Stimulated activated CD4-positive, alpha-beta T cell treated with anti-CD3 and anti-CD28 coated beads, Interleukin-12 subunit alpha, Interleukin-12 subunit beta, amount 100 ng/mL, for 48 hours (primary cell): ENCODE measurements at places on chromosomes 6 and 20.

DNA sequence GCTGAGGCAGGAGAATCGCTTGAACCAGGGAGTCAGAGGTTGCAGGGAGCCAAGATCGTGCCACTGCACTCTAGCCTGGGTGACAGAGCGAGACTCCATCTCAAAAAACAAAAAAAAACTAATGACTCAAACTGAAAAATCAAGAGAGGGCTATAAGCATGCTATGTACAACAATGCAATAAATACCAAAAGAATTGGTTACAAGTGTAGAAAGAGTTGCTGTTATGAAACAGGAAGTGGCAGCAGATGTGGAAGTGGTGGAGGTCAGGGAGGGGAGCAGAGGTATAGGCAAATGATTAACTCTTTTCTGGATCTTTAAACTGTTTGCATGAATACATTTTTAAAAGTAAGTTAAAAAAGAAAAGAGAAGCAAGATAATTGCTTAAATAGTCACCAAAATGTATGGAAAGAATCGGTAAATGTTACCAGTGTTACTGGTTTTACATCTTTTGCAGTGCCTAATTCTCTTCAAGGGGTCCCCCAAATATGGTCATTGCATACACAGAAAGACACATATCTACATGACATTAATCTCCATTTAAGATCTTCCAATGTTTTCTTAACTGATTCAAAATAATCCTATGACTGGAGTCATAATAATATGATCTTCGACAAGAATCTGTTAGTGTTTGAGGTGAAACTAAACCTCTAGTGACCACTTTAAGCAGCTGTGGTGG, 15.0 kb downstream of the CALHM6 start:
- no peak for DNase-seq

GRCh38 chr6:141830530-141830929, 302.2 kb upstream of the GJE1 start:
- no peak for DNase-seq

GRCh38 chr6:90619221-90619620, 32.3 kb upstream of the MAP3K7 start:
- DNase-seq = no peak

DNA sequence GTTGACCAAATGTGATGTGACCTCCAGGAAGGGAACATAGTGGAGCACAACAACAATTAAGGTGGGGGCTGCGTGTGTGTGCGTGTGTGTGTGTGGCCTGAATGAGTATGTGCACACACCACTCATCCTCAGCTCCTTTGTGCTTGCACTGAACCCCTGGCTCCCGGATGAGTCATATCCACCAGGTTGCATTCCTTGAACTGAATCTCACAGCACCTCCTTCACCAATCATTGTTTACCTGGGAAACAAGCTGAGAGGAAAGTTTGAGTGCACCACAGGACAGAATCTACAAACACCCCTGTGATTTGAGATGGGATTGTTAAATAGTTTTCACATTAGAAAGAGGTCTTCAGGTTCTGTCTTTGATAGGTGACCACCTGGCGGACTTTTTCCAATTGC, 33.7 kb upstream of the GPR6 start:
- DNase-seq = no peak

DNA sequence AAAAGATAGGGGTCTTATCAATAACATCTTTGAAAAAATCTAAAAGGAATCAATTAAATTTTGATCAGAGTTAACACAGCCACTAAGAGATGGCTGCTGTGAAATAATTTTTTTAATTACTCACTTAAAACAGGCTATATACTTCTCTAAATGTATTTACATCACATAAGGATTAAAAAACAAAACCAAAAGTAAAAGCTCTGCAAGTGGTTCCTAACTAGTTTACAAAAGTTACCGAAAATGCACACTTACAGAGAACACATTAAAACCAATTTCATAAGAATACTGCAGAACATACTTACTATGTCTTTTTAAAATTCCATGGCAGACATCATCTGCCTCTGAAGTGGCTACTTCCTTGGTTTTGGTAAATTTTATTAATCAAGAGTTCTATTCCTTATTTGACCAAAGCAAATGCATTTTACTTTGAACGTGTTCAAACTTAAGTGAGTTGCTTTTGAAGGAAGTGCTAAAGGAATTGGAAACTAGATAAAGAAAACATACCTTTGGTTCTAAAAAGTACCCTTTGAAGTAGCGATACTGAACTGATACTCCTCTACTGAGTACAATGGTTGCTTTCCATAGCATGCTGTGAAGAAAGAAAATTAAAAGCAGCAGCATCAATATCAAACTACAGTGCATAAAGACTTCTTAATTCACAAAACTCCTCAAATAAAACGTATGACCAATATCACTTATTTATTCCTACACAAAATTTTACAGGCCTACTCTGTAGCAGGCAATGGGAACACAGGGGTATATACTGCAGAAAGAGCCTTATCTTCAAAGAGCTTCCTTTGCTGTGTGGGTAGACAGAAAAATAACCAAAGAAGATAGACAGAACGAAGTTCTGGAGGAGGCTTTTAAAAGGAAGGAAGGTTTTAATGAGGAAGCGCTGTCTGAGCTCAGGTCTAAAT, 157.1 kb upstream of the SHLD1 start:
- no peak for DNase-seq
